NCI-H1694 treated with DMSO at 0.1 percent for 48 hours (cell line): ENCODE measurements at places on chromosomes 1 and 21.

GRCh38 chr1:14260480-14260879 is 338.0 kb upstream of the KAZN start:
- DNase-seq: no peak

DNA sequence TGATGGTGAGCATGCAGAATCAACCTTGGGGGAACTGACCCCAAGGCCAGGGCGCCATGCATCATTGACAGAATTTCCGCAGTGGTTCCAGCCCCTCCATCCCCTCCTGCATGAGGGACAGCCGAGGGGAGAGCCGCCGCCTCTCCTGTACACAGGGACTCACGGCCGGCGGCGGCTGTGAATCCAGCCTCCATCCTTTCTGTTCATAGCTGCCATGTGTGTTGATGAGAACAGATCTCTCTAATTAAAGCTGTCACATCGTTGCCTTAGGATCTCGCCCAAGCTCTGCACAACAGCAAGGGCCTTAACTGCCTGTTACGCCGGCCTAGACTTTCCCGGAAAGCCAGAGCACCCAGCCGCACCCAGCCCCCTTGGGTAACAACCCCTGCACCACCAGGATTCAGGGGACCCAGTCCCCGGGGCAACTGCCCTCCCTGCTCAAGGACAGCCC is 151.6 kb downstream of the NPHP4 start:
- no peak for DNase-seq

DNA sequence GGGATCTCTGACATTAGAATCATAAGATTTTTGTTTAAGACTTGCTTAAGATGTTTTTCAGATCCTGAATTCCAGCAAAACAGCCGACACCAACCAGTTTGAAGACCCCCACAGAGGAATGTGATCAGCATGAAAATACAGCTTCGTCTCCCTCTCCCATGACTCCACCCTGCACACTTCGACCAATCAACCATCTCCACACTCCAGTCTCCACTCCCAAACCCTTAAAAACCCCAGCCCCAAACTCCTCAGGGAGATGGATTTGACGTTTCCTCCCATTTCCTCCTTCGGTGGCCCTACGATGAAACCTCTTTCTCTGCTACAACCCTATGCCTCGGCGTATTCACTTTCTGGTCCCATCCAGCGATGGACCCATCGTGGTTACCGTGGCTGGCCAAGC is 30.1 kb upstream of the KIF26B start:
- DNase-seq: no peak

- DNase-seq: no peak
Measured at GRCh38 chr1:59146651-59147358, 150.1 kb upstream of the FGGY start.

DNA sequence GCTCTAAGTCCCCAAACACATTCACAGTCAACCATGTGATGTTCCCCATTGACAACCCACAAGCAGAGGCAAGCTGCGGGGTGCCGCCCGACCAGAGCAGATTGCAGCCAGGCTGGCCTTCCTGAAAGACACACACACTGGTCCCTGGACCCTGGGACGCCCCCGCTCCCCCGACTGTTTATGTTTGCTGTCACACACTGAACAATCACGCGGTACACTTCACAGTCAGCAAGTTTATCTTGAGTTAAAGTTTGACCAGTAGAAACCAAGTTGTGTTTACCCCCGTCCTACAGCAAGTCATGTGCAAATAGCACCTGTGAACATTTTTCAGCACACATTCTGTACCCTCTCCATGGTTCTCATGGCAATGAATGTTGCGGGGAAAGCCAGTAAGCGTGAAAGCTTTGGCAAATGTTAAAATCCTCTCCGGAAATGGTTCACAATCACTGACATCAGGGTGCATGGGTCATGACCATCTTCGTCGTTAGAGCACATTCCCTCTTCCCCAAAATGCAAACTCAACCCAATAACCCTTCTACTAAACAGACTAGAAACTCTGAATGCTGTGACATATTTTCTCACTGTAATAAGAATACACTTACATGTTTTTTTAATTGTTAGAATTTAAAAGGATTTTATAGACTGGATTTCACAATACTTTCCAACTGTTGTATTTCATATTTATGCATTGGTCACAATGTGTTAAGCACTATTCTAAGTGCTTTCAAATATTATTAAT is 33.3 kb upstream of the IRF2BP2 start:
- DNase-seq: no peak

- DNase-seq: no peak
Measured at GRCh38 chr1:156423422-156424352, 54.7 kb downstream of the RHBG start.

DNA sequence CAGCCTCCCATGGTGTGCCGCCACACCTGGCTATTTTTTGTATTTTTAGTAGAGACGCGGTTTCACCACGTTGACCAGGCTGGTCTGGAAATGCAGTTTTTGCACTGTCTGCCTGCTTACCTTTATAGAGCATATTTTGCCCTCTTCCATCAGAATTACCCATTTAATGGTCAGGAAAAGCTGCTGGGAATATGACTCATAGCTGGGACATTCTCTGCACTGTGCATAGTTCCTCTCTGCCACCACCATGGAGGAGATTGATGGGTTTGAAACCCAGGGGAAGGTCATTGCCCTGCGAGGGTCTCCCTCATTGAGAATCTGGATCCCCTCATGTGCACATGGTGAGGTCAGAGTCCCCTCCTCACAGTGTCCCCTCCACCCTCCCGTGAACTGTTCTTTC is 32.1 kb downstream of the MX1 start:
- no peak for DNase-seq
